Left ventricle myocardium superior (tissue), 1 donor: ENCODE measurements at places on chromosomes 3 and 15. TPM values are rescaled to one million over a fixed set of nuclear protein-coding genes. Genes with fewer than 3 reads are reported as not detected.
A peak's percentile ranks its signal among the peaks of the same experiment; 100 is the strongest.

Gene LIPC
- total RNA-seq = 0.32 TPM

DNA sequence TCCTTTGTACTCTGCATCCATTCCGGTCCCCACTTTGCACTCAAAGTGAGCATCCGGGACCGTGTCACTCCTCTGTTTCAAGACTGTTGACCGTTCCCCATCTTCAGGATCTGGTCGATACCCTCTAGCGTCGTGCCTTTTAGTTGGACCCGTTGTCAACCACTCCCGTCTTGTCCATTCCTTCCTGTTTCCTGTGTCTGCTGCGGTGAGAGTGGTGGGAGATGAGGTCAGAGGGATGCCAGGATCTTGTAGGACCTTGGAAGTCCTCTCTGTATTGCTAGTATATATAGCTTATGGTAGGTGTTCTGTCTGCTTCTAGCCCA lies 624 bp downstream of the BRK1 start:
- no peak for DNase-seq

DNA sequence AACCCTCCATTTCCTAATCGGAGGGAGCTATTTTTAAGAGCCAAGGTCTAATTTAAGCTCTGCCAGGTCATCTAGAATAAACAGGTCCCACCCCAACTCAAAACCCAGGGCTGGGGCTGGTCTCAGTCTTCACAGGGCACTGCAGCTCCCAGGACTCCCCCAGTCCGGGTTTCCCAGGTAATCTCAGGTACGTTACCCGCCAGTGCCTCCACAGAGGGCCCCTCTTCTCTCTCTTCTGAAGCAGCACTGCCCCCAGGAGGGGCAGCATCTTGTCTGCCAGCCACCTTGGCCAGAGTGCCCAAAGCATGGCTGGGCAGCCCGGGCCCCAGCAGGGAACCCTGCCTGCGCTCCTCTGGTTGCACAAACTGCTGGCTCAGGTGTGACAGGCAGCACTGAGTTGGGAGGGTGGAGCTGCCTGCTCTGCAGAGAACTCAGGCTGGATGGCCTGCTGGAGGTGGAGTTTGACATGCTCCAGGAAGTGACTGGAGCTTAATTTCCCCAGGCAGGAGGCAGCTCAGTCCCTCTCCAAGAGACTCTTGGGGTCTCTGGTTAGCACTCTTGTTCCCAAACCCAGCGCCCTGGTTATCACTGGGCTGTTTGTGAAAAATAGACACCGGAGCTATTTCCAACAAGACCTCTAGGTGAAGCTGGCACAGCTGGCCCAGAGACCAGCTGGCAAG lies at the start of gene PLA2G4F:
PLA2G4F (minus strand) TSS at position 394 of the 680 bp plus-strand sequence; CDS start at position 307, 87 bp downstream.
- peak; percentile 51 for DNase-seq

DNA sequence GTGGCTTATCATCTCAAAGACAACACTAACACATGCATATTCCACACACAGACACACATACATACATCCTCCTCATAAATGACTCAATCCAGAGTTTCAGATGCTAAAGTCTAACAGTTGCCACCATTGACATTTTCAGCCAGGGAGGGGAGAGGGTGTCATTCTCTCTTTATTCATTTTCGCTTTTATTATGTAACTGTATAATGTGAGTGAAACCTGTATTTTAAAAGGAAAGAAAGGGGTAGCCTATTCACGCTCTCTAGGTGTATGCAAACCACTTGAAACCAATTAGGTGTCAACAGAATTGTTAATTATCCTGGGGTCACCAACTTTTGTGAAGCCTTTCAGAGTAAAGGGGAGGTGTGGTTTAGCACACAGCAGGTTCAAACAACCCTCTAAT lies 1282.9 kb downstream of the ROBO2 start:
- no peak for DNase-seq

GRCh38 chr3:142777927-142778326 lies 54.1 kb downstream of the TRPC1 start:
- no peak for DNase-seq

DNA sequence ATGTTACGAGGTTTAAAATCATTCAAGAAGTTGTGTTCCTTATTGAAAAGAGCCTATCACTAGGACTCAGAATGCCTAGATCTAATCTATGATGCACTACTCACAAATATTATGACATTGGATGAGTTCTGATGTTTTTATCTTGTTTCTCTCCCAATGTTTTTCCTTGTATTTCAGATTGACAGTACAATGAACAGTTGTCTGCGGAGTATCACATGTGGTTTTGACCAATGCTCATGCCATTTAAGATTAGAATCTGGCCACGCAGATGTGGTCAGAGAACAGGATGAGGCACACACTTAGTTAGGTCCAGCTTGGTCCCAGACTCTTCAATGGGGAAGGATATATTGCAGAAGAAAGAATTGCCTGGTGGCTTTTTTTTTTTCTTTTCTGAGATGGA lies 25.6 kb upstream of the CCDC50 start:
- no peak for DNase-seq

- peak; percentile 57 for DNase-seq
Observed at GRCh38 chr3:141436180-141436579, 50.6 kb upstream of the RASA2 start.

DNA sequence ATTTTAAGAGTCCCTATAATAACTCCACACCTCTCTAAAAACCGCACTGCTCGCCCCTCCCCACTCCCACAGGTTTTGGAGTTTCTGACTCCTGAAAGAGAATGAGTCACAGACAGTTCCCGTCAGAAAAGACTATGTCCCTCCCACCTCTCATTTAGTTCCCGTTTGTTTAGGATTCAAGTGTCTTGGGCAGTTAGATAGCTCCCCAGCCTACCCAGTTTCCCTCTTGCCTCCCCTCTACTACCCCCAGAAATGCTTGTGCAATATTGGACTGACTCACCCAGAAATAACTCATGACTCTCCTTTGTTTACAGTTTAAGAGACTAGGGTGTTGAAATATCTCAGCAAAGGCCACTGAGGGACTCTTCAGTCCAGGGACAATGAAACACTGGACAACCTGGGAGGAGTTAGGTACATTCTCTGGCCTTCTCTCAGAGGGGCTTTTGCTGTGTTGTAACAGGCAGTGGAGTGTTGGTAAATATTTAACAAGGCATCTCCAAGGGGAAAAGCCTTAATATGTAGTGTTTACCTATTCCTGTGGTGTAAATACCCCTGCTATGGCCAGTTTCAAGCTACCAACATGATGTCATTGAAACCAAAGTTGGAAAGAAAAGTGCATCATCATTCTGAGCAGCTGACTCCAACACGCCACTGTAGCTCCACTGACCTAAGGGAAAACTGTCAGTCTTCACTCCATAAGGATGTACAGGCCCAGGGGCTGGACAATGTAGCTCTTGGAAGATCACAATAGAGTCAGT lies 96.1 kb upstream of the CHD2 start:
- peak; percentile 64 for DNase-seq

DNA sequence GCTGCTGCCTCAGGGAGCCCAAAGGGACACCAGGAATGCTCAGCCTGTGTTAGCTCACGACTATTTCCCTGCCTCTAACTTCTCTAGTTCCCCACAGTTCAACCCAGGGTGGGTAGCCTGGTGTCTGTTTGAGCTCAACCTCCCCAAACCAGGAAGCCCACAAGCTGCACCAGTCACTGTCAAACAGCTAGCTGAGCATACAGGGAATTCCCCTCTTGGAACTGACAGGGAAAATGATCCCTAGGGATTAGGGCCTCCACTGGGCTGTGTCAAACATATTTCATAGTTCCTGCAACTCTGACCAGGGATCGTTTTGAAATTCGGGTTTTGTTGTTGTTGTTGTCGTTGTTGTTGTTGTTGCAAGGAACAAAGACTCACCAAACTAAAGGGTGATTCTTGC lies 147.1 kb upstream of the ICE2 start:
- no peak for DNase-seq

DNA sequence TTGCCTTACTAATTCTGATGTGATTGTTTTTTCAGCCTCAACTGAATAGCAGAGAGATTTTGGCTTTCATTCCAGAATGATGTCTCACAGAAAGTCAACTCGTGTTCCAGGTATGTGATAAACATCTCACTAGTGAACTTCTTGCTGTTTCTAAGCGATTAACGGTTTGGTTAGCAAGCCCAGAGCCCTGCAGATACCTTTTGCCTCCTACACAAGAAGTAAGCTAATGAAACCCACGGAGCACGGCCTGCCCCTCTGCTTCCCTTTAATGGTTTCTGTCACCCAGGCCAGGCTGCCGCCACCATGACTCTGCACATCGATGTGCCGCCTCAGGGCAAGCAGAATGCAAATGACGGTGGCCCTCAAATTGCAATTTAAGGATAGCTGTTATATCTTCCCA lies 155.9 kb upstream of the ICE2 start:
- no peak for DNase-seq
